Brain (organoid and tissue), 16 donors: ENCODE measurements at places on chromosomes 1 and 21.
A peak's percentile ranks its signal among the peaks of the same experiment; 100 is the strongest.

DNA sequence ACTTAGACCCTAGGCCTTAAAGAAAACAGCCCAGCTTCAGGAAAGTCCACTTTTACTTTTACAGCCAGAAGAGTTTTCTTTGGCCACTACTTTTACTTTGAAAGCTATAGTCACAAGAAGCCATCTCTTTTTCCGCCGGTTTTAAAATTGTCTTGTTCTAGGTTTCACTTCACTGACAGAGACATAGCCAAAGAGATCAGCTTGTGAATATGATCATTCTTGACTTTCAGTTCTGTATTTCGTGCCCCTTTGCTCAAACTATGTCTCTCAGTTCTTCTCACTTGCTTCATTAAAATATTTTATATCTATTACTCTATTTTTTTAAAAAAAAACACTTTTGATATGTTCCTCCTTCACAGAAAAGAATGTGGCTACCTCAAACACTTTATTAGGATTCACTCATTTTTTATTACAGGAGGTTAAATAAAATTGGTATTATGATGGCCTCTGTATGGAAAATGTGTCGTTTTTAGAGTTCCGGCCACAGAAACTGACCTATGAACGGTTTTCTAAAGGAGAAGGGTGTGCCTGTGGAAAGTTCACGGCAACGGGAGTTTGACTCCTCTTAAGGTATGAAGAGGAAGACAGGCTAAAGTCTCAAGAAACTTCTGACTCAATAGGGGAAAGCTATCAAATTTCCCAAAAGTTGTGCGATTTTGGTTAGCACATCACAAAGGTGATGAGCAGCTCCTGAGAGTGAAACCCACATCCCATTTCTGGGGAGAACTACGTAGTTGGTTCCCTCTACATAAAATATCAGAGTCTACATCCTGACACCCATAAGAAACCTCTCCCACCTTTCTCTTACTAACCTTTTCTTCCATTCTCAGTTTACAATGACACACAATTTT, 1.2 kb downstream of the MCOLN2 start:
- DNase-seq = no peak

DNA sequence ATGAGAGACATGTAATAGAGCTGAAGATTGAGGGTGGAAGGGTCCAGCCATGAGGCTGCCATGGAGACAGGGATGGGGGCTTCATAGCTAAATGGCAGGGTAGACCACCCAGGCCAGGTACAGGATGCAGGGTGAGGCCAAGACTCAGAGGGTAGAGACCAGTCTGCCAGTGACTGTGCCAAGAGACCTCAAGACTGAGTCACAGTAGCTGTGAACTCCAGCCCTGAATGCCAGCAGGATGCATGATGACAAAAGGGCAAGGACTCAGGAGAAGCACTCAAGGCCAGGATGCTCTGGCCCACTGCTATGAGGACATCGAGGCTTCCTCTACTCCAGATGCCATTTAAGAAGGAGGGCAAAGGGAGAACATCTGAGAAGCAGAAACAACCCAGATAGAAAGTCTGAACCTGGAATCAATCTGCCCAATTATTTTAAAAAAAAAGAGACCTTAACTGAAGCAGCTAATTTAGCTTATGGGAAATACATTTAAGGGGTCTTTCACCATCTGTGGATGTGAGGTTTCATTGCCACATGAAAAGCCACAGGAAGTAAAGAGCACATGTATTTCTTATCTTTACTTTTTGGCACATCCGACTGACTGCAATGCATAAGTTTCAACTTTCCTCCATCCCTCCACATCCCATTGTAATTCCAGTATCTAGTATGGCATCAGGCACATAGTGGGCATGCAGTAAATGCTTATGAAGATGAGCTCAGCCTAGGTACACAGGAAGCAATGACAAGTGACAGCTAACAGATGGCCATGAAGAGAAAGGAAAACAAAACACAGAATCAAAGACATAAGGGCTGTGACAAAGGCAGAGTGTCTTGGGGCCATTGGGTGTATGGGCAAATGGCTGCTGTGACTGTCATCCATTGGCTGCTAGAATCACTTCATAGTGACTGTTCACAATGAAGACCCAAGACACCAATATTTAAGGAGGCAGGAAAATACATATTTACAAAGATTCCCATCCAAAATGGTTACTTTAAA, 40.2 kb downstream of the SUSD4 start:
- no peak for DNase-seq

DNA sequence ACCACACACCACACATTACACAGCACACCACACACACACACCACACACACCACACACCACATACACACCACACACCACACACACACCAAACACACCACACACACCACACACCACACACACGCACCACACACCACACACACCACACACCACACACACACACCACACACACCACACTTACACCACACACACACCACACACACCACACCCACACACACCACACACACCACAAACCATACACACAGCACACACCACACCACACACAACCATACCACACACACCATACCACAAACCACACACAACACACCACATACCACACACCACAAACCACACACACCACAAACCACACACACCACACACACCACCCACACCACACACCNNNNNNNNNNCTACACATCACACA, 40.9 kb upstream of the SIK1 start:
- DNase-seq = no peak

DNA sequence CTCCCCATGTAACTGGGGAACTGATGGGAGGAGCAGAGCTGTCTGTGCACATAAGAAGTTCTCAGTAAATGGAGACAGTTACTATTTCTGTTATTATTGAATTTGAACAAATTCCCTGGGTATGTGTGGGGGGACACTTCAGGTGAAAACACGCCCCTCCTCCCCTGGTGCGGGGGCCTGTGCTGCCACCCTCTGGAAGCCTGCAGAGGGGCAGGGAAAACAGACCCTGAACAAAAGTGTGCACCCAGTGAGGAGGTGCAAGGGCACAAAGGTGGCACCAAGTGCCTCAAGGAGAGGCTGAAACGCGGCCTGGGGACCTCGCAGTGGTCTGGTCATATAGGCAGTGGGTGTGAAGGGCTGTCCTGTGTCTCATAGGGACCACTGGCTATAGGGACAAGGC, 18.2 kb upstream of the NADK start:
- no peak for DNase-seq

DNA sequence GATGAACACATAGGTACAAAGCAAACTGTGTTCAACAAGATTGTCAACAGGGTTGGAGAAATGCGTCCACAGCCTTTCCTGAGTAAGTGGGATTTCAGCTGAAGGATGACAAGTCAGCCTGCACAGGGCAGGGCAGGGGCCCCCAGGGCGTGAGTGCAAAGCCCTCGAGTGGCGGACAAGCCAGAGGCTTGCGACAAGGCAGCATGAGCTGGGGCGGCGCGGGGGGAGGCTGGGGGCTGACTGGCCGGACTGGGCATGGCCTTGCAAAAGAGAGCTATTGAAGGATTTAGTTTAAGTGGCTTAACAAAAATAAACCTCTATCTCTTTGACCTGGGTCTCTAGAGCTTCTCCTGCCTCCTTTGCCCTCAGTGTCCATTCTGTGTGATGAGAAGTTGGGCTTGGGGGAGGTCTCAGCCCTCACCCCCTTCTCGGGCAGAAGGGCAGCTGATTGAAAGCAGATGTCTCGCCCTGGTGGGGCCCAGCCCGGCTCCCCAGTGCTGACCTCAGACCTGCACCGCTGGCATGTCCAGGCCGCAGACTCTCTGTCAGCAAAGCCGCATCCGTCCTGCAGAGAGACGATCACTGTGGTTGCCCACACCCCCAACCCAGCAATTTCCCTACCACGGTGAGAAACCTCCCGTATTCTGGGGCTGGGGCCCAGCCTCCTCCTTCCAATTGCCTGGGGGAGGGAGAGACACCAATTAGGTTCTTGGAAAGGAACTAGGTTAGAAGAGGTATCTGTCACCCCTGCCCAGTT, 24.3 kb upstream of the EPS8L3 start:
- no peak for DNase-seq

- no peak for DNase-seq
Measured at GRCh38 chr21:41589620-41590175, 81.7 kb upstream of the TMPRSS2 start.

- DNase-seq = no peak
Measured at GRCh38 chr1:81597720-81598426, 202.9 kb upstream of the ADGRL2 start.

DNA sequence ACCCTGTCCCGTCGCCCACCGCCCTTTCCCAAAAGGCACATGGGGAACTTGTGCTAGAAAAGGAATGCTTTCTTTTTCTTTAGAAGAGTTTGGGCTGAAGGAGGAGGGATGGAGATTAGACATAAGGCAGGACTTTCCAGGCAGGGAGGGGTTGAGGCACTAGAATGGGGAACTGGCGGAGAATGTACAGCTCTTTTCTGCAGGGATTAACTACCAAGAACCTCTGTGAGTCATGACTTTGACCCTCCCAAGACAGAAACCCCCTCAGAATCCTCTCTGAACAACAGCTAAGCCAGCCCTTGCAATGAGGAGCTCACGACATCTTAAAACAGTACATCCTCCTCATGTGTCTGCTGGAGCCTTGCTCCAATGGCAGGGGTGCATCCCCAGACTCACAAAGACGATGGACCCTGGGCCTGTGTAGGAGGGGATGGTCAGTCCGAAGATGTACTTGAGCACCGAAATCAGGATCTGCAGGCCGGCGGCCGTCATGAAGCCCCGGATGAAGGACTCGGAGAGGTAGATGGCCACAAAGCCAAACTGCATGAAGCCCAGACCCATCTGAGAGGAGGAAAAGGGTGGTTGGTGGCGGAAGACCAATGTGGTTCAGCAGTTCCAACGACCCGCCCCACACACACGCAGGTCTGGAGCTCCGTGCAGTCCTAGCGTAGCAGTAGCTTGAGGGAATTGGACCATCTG, 13.6 kb downstream of the SLC26A9 start:
- no peak for DNase-seq

DNA sequence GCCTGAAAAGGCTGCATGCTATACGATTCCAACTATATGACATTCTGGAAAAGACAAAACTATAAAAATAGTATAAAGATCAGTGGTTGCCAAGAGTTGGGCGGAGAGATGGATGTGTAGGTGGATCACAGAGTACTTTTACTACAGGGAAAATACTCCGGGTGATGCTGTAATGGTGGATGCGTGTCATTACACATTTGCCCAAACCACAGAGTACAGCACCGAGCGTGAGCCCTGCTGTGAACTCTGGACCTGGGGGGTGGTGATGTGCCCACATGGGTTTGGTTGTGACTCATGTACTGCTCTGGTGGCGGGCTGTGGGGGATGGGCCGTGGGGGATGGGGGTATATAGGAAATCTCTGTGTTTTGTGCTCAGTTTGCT, 162.7 kb upstream of the COL6A1 start:
- DNase-seq = no peak

DNA sequence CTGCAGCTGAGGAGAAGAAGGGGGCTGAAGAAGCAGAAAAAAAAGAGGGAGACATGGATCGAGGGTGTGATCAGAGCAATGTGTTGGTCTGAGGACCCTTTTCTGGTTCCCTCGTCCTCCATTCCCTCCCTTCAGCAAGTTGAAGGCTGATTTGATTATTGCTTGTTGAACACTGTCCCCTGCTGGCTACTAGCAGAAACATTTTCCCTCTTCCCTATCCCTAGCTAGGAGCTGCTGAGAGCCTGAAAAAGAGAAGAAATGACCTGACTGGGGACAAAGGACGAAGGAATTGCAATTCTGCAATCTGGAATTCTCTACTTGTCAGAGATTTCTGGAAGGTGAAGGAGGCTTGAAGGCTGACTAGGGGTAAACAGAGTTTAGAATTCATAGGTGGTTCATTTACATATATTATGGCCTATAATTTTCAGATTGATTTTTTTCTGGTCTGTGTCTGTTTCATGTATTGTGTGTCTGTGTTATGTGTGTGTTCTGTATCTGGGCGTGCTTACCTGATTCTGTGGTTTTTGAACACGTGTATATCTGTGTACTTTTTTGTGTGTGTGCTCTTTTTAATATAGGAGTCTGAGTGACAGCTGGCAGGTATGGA, 9.8 kb downstream of the NHLH1 start:
- peak; percentile 92 for DNase-seq

DNA sequence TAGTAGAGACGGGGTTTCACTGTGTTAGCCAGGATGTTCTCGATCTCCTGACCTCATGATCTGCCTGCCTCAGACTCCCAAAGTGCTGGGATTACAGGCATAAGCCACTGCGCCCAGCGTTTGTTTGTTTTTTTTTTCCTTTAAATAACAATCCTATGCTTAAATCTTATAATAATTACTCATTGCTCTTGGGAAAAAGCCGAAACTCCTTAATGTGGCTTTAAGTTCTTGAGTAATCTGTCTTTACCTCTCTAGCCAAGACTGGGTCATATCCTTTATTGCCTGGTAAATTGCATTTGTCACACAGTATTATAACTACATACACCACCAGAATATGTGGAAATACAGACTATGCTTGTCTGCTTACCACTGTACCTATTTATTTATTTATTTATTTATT, 97.1 kb downstream of the MACF1 start:
- no peak for DNase-seq

GRCh38 chr1:86687595-86687994, 16.8 kb upstream of the SH3GLB1 start:
- peak; percentile 42 for DNase-seq

DNA sequence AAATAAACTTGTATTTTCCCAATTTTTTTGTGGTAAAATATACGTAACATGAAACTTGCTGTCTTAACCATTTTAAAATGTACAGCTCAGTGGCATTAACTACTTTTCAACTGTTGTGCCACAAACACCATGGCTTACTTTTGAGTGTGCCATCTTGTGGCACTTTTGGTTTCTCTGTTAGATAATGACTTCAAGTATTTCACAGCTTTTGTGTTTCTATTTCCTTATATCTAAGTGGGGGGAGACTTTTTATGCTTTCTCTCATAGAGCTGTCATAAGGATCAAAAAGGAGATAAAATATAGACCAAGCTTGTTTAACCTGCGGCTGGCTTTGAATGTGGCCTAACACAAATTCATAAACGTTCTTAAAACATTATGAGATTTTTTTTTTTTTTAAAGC, 44.3 kb downstream of the CDC14A start:
- DNase-seq = no peak

- no peak for DNase-seq
Measured at GRCh38 chr1:71804140-71804539, 478.2 kb downstream of the NEGR1 start.

GRCh38 chr1:110148961-110149360, 1.3 kb upstream of the SLC6A17 start:
- no peak for DNase-seq

DNA sequence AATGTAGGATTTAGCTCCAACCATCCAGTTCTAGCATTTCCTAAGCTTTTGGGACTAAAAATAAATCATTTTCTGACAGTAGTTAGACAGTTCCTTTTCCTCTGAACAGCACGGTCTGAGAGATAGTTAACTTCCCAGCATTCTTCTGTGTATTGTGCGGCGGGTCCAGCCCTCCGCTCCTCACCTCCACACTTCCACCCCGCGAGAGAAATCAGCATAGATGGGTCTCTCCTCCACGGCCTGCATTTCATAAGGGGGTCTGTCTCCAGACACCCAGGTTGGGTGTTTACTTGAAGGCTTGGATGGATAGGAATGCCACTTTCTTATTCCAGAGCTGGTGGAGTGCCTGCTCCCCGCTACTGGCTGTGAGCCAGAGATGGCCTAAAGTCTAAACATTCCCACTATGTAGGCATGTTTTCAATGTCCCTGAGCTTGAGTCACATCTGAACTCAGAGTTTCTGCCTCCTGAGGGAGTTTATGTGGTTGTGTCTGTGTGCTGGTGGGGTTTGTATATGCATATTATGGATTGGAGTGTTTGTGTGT, 38.0 kb upstream of the PPP2R5A start:
- DNase-seq = no peak

GRCh38 chr1:208536212-208536611, 292.0 kb upstream of the PLXNA2 start:
- DNase-seq = no peak

- no peak for DNase-seq
Measured at GRCh38 chr1:247415423-247416361, at the start of gene NLRP3. Gene NLRP3, plus strand, starts transcription at chr1:247416173. Its CDS starts 2,628 bp downstream, at chr1:247418801.

- DNase-seq = no peak
Measured at GRCh38 chr1:44422161-44422560, 17.1 kb downstream of the RNF220 start.
